ENCODE measurements at places on chromosomes 2 and 18.

DNA sequence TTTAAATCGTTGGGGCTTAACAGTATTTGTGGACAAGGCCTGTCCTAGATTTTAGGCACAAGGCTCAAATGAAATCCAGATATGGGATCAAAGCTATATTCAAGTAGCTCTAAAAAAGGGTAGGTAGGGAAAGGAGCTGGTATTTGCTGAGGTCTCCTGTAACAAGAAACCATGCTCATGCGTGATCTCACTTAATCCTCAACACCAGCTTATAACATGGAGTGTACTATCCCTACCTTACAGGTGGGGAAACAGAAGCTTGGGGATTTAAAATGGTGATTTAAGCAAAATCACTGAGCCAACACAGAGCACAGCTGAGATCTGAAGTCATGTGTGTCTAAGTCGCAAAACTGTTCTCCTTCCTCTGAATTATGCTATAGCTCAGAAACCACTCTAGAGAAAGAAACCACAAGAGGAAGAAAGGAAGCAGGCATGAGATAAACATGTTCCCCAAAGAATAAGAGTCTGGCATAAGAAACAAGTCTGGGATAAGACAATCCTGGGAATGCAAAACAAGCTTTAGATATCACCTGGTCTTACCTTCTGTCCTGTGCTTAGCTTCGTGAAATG, 43.1 kb downstream of the CYRIA start:
- DNase-seq: no peak

GRCh38 chr2:177335917-177336450, 56.6 kb upstream of the AGPS start:
- no peak for DNase-seq

GRCh38 chr2:47254464-47254863, 99.4 kb upstream of the STPG4 start:
- DNase-seq: no peak

DNA sequence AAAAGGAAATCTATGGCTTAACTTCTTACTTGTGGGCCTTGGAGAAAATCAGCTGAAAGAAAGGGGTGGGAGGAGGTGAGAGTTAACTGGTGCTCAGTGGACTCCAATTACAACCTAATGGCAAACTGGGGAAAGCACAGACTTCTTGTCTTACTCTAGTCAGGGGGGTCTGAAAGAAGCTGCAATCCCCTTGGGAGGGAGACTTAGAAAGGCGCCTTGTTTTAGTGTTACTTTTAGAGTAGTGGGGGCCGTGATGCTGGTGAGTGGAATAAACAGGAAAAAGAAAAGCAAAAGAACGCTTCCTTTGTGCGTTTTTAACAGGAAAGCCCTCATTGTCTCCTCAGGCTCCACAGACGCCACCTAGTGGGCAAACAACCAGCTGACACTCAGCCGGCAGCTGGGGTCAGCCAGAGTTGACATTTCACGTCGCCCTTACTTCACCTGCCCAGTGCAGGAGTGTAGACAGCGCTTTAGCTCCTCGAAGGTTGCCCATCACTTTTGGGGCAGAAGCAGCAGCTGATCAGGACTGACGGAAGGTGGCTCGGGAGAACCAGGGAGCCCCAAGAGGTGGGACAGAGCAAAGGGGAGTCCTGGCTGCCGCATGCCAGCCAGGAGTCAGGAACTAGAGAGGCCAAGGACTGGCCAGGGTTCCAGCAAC, 55.9 kb upstream of the GORASP2 start:
- peak; percentile 50 for DNase-seq

- DNase-seq: no peak
Measured at GRCh38 chr18:55228191-55228590, 268.9 kb upstream of the CCDC68 start.

DNA sequence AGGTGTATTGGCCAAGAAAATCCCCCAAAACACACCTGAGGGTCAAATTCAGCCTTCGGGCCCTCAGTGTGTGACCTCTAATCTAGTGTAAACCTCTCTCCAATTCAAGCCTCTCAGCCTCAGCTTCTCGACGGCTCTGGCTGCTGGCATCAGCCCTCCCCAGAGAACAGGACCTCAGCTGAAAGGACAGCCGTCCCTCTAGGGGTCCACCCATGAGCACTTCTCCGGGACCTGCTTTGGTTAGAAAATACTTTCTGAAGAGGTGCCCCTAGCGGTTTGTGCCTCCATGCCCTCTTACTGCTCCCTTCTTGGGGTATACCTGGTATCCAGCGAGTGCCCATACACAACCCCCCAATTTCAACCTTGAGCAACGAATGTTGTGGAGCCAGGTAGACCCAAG, 48.8 kb downstream of the INHBB start:
- no peak for DNase-seq

DNA sequence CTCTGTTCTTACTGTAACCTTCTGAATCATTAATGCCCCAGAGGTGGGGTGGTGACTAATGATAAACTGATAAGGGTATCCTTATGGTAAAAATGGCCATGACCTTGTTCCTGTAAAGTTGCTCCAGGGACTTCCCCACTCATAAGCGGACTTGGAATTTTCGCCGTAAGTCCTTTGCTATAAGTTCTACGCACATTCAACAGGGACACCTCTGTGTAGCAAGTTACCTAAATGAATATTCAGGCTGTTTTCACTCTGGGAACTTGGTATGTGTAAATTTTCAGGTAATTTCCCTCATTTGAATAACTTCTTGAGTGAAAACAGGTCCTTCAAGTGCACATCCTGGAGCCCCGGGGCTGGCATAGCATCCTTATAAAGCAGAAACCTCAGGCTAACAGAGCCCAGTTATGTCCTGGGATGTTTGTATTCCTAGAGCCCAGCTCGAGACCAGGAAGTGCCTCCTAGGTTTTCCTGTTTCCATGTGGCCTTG, 9.4 kb upstream of the AGFG1 start:
- DNase-seq: no peak

DNA sequence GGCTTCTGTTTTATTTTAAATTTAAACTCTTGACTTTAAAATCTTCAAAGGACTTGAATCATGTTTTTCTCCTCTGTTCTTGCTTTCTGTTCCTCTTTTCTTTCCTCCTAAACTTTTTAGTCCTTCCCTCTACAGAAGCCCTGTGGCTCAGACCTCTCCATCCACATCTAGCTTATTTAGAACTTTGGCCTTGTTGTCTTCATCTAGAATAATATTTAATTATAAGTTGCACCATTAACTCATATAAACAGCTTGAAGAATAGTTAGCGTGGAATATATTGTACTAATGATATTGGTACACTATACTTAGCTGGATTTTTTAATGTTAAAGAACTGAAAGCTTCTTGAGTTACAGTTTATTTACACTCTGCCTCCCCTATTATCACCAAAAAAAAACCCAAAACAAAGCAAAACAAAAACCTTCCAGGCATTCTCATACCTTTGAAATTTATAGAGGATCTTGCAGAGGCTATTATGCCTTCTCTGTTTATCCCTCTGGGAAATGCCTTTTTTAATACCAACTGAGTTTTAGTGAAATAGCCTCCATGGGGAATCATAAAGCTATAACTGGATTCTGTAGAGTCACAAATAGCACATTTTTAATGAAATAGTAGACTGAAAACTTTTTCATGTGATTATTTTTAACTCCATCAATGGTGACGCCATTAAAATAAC, 9.2 kb upstream of the CCDC141 start:
- DNase-seq: no peak

DNA sequence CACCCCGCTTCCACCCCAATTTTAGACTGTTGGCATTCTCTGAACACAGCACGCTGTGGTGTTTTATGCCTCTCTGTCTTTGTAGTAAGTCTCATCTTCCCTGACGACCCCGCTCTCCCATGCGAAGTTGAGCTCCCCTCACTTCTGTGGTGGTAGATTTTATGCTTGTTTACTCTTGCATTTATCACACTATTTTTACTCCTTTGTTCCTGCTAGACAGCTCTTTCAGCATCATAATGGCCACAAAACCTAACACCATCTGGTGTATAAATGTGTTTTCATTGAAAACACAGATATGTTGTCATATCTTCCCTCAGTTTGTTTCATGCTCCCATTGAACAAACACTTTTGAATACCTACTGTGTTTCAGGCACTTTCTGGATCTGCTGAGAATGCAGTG, 57.1 kb downstream of the PKP4 start:
- DNase-seq: no peak

DNA sequence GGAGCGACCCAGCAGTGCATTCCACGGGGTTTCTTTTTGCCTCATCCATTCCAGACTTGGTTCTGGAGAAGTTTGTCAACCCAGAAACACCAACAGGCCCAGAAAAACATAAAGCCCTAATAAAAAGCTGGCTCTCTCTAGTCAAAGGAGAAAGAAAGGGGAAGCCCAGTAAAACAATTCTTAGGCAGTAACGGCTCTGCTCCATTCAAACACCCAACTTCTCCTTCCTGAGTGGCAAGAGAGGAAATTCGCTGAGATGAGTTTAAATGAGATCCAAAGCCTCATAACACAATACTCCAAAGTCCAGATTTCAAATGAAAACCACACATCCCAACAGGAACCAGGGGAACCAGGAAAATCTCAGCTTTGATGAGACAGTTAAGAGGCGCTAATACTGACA, 179.9 kb downstream of the RPIA start:
- no peak for DNase-seq

GRCh38 chr18:50839996-50840395, 20.2 kb upstream of the MRO start:
- DNase-seq: no peak

- DNase-seq: no peak
Measured at GRCh38 chr2:240648650-240649275, 23.5 kb downstream of the GPR35 start.

GRCh38 chr2:147365622-147366021, 479.2 kb upstream of the ACVR2A start:
- DNase-seq: no peak

- no peak for DNase-seq
Measured at GRCh38 chr18:23560186-23560585, 26.1 kb downstream of the NPC1 start.

- DNase-seq: no peak
Measured at GRCh38 chr2:225559072-225559415, 159.5 kb downstream of the NYAP2 start.

DNA sequence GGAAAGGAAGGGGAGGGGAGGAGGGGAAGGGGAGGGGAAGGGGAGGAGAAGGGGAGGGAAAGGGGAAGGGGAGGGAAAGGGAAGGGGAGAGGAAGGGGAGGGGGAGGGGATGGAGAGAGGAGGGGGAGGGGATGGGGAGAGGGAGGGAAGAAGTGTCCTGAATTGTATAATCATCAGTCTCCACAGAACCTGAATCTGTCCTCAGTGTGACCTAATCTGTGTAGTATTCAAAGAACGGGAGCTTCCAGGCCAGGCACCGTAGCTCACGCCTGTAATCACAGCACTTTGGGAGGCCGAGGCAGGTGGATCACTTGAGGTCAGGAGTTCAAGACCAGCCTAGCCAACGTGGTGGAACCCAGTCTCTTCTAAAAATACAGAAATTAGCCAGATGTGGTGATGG, 41.1 kb upstream of the CCDC150 start:
- DNase-seq: no peak

DNA sequence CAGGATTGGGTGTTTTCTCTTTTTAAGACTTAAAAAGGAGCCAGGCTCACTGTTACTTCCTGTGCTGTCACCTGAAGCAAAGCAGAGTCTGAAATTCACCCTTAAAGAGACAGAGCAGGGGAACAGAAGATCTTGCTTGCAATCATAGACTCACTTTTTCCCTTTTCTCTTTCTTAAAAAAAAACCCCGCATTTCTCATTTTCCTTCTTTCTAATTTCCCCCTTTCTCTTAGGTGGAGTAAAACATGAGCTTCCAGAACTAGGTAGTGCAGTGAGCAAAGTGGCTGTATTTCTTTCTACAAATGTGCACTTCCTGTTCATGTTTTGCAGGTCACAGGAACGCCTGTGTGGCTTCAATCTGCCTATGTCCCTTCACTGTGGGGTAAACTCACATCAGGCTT, 381.2 kb downstream of the LPIN1 start:
- DNase-seq: no peak

DNA sequence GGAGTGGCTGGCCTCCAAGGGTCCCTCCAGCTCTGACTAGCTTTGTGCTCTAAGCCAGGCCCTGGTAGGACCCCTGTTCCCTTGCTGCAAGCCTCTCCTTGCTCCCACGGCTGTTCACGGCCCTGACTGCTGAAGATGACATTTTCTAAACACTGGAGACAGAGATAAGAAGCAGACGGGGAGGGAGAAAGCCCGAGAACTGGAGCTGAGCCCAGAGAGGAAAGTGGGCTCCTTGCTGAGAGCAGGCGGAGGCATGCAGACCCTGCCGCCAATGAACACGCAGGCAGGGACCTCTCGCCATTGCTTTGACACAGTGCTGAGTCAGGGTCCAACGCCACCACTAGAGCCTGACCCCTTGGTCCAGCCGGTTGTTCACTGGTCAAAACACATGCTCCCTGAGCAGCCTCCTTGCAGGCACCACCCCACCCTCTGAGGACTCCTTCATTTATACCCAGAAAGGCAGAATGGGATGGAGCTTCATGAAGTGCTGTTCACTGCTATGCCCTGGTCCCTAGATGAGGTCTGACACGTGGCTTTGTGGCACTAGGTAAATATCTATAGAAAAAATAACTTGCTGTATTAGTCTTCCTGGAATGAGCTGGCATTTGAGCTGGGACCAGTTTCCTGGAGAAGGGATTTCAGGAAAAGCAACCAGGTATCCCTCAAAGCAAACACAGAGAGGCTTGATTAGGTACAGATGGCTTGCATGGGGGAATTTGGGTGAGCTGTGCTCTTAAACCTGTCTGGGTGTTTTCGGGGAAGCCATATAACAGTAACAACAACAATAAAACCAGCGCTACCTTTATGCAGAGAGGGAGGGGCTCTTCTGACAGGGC, 65.7 kb downstream of the MCFD2 start:
- peak; percentile 95 for DNase-seq

GRCh38 chr2:148903979-148904378, 29.0 kb downstream of the KIF5C start:
- no peak for DNase-seq

DNA sequence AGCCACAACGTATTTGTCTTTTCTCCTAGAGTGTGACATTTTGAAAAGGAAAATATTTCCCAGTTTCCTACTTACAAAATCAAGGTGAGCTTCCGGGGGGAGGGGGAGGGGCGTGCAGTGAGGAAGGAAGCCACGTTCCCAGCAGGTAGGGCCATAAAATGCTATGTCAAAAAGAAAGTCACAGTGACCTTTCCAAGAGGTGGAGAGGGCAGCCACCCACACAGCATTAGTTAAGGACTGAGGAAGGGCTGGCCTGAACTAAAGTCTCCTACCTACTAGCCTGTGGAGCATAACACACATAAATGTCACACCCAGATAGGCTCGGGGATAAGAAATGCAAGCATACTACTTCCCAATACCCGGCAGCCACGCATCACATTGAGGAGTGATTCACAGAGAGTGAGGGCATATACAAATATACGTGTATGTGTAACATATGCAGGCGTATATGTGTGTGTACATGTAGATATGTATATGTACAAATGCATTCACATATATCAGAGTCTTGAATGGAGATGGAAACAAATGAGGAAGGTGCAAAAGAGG, 191.1 kb downstream of the STK39 start:
- DNase-seq: no peak

- no peak for DNase-seq
Measured at GRCh38 chr2:60285626-60286316, 267.7 kb downstream of the BCL11A start.

GRCh38 chr2:143877876-143878530, 641.9 kb downstream of the ZEB2 start:
- no peak for DNase-seq

- DNase-seq: no peak
Measured at GRCh38 chr2:179675435-179675834, 186.0 kb downstream of the ZNF385B start.

- DNase-seq: peak; percentile 89
Measured at GRCh38 chr2:169095621-169096105, 26.3 kb downstream of the DHRS9 start.

Data from brain microvascular endothelial cell (primary cell).